NCI-H1930 (cell line): ENCODE measurements at places on chromosomes 11 and 22.

DNA sequence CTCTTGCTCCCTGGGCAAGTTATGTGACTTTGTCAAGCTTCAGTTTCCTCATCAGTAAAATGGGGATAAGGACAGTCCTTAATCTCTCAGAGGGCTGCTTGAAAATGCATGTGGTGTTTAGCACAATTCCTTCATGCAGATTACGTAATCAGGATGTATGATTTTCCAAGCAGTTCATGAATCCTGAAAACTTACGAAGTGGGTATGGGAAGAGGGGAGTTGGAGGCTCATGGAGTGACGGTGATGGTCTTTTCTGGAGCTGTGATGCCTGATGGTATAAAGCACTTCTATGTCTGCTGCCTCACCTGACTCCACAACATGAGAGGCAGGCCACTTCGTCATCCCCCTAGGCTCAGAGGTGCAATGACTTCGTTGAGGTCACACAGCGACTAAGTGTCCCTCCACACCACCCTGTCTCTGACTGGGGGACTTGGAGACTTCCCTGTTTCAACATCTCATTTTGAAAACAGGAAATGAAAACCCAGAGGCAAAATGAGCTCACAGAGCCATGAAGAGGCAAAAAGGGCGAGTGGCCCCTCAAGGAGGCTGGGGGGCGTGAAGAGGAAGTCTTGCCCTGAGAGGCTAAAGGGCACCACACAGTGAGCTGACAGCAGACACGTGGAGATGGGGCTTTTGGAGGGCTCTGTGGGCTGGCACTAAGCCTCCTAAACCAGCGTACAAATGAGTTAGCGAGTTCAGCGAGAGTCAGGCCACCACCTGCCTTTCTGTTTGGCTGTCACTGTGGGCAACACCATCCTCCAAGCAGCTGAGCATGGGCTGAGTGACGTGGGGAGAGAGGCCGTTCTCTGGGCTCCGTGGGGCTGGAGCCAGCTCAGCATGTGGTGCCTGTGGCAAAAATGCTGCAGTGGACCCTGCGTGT lies 10.1 kb downstream of the MCM5 start:
- no peak for DNase-seq

DNA sequence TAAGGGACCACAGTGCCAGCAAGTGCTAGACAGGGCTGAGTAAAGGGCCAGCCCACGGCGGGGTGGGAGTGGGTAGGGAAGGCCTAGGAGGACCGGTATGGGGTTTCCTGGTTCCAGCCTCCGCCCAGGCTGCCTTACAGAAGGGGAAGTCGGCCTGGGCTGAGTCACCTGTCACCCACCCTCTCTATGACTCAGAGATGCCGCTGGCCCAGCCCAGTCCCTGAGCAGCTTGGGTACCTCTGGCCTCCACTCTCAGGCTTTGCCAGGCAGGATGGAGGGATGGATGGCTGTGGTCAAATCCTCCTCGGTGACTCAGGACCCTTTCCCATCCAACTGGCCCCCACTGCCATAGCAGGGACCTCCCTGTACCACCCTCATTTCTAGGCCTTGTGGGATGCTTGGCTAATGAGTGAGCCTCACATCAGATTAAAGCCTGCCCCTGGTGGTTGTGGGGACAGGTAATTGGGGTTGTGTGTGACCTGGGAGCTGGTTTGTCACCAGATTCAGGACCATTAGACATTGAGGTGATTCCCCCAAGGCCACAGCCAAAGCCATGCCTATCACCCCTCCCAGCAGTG lies 13.9 kb downstream of the SLC35E4 start:
- DNase-seq = no peak

- no peak for DNase-seq
Measured at GRCh38 chr11:31110830-31111229, 258.7 kb downstream of the DCDC1 start.

DNA sequence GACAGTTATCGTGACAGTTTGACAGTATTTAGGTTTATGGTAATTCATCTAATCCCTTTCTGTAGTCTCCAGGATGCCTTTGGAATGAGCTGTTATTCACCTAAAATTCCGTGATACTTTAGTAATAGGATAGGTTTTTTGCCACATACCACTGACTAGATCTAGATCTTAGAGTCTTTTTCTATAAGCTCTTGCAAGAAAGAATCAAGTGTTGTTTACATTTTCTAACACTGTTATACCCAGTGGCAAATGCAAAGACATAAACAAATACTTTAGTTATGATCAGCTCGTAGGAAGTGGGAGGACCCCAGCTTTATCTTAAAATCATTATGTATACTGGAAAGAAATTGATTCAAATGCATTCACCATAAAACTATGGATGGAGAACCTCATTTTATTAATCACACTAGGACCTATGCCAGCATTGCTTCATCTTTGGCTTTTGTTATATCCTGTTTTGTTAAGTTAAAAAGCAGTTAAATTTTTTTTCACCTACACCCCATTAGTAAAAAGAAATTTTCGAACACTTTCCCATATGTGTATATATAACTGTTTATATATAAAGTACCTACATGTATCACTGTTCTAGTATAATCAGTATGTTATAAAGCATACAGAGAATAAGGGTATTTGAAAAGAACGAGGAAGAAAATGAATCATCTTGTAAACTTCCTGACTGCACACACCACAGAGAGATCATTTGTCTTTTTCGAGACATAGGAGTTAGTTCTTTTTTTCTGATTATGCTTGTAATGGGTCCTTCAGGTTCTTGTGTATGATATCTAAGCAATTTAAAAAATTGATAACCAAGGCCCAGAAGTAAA lies 60.9 kb downstream of the PDHX start:
- no peak for DNase-seq

DNA sequence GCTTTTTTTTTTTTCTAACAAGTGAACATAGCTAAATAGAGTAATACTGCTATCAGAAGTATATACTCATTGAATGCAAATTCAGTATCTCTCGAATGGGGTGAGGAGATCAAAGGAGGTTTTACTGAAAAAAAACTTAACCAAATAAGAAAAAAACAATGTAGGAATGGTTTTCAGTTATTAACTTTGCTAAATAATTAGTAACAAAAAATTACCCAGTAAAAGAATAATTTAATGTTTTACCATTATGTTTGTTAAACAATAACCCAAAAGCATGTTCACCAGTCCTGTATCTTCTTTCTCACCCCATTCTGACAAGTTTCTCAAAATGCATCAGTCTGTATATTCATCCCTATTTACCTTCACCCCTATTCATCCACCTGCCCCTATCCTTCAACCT lies 22.6 kb upstream of the CTSC start:
- no peak for DNase-seq

DNA sequence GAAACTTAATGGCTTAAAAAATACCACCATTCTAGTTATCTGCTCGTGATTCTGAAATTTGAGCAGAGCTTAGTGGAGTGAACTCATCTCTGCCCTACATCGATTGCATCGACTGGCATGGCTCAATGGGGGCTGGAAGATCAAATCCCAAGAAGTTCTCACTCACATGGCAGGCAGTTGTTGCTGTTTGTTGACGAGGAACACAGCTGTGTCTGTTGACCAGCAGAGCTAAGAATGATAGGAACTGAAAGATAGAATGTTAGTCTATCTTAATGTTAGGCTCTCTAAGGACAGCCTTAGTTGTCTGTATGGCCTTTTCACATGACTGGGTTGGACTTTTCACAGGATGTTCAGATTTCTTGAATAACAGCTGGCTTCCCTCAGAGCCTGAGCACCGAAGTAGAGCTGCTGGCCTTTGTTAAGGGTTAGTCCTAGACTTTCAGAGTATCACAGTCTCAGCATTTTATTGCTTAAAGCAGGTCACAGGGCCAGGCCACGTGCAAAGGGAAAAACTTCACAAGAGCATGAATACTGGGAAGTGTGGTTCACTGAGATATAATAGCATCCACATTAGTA lies 31.6 kb upstream of the IZUMO1R start:
- no peak for DNase-seq

DNA sequence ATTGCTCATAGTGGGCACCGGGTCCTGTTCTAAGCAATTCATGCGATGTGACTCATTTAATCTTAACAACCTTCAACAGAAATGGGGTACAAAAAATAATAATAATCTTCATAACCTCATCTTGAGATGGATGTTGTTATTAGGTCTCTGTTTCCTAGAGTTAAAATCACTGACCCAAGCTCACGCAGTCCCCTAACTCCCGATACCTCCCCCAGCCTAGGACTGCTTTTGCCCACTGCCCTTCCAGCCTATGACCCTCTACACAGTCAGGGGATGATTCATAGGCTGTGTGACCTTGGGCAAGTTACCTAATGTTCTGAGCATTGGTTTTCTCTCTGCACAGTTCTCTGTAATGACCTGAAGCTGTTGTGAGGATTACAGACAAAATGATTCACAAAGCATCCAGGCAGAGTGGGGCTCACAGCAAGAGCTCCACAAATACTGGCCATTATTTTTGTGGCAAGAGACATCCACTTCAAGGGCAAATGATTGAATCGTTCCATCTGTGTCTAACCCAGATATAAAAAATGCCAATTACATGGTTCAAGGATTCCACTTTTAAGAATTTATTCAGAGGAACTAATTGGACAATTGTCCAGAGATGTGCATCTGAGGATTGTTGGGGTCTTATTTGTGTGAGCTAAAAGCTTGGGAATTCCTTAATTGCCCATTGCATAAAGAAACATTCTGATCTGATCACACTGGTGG lies 20.0 kb downstream of the MTFP1 start:
- no peak for DNase-seq

DNA sequence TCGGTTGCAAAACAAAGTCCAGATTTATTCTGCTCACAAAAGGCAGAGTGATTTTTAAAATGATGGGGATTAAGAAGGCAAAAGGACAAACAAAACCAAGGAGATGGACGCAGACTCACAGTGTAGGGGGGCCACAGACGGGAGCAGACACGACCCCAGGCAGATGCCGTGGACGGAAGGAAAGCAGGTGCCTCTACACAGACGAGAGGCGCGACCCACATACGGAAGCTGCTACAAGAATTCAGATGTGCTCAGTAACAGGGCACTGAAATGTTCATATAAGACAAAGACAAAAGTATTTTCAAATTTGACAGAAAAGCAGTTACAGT lies 148.9 kb downstream of the BRD1 start:
- DNase-seq = no peak

DNA sequence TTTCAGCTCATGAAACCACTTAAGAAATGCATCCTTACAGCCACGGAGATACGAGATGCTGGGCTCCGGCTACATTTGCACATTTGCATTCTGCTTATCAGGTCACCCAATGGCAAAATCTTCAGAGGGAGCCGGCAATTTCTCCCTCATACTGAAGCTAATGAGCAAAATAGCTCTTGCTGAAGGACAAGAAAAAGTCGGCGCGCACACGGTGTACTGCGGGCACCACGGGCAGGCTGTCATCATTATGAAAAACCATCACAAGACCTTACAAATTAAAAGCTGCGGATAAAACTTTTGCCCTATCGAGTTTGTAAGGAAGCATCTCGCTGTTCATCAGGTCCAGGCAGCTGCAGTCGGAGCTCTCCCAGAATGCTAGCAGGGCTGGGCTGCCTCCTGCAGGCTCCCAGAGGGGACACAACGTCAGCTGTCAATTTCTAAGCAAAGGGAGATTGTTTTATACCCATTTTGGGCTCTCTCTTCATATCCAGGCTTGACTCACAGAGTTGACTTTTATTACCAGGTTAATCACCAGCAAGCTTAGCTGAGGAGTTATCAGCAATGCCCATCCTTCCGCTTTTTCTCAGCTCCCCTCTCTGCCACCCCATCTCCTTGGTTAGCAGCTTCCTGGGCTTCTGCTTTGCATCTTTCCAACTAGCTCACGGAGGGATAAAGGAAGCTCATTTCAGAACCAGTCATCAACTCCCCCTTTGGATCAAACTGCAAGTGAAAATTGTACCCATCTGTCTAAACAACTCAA lies 375.1 kb downstream of the OPCML start:
- no peak for DNase-seq

DNA sequence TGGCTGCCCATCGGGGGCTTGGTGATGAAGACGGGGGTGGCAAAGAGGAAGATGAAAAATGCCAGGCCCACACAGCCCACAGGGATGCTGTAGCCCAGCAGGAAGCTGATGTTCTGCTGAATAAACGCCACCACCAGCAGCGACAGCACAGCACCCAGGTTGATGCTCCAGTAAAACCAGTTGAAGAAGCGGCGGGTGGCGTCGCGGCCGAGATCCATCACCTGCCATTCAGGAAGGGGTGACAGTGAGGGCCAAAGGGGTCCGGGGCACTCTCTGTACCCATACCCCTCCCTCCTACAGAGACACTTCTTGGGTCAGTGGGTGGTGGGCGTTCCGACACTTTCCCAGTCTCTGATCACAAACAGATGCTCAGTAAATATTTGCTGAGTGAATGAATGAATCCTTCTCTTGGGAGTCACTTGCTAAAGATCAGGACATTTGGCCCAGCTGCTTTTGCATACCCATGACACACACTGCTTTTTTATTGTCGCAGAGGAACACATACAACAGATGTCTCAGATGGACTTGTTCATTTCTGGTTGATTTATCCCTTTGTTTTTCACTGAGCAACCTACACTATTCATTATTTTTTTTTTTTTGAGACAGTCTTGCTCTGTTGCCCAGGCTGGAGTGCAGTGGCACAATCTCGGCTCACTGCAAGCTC lies 5.2 kb downstream of the SLC15A3 start:
- DNase-seq = no peak

DNA sequence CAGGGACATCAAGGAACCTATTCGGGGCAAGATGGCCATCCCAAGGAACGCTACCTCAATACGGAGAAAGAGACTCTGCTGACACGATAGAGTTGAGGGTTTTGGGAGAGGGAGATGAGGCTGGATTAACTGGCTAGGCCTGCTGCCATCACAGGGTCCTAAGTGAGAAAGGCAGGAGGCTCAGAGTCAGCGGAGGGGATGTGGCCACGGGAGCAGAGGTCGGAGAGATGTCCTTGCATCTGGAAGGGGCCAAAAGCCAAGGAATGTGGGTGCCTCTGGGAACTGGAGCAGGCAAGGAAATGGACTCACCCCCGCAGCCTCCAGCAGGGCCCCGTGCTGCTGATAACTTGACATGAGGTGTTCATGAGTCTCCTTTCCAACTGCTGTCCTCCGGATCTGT lies 31.0 kb upstream of the RFPL3 start:
- no peak for DNase-seq

DNA sequence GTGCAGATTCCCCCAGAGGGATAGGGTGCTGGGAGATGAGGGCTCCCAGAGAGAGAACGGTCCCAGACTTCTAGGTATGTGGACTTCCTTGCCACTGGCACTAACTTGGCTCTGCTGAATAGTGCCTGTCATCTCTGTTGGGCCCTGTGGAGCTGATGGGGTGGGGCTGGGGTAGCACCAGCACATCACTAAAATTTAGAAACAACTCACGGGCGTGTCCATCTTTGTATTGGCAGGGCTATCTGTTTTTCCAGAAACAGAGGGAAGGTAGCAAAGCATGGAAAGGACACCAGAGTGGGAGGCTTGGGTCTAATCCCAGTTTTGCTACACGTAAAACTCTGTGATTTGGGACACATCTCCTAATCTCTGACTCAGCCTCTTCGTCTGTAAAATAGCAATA lies 25.8 kb downstream of the SWAP70 start:
- DNase-seq = no peak

GRCh38 chr22:25067851-25068421 lies 115.4 kb downstream of the KIAA1671 start:
- no peak for DNase-seq

GRCh38 chr11:67366961-67367760 lies 6.2 kb downstream of the CLCF1 start:
- DNase-seq = no peak

GRCh38 chr22:26330971-26331625 lies 98.0 kb upstream of the ASPHD2 start:
- peak; percentile 78 for DNase-seq

GRCh38 chr11:12291766-12292165 lies 85.6 kb upstream of the PARVA start:
- DNase-seq = no peak

GRCh38 chr11:105520706-105521345 lies 89.0 kb upstream of the GRIA4 start:
- DNase-seq = no peak

GRCh38 chr11:68503251-68503687 lies 42.7 kb downstream of the PPP6R3 start:
- no peak for DNase-seq
